Hindlimb muscle (tissue), 1 donor: ENCODE measurements at places on chromosomes 13 and 19.

DNA sequence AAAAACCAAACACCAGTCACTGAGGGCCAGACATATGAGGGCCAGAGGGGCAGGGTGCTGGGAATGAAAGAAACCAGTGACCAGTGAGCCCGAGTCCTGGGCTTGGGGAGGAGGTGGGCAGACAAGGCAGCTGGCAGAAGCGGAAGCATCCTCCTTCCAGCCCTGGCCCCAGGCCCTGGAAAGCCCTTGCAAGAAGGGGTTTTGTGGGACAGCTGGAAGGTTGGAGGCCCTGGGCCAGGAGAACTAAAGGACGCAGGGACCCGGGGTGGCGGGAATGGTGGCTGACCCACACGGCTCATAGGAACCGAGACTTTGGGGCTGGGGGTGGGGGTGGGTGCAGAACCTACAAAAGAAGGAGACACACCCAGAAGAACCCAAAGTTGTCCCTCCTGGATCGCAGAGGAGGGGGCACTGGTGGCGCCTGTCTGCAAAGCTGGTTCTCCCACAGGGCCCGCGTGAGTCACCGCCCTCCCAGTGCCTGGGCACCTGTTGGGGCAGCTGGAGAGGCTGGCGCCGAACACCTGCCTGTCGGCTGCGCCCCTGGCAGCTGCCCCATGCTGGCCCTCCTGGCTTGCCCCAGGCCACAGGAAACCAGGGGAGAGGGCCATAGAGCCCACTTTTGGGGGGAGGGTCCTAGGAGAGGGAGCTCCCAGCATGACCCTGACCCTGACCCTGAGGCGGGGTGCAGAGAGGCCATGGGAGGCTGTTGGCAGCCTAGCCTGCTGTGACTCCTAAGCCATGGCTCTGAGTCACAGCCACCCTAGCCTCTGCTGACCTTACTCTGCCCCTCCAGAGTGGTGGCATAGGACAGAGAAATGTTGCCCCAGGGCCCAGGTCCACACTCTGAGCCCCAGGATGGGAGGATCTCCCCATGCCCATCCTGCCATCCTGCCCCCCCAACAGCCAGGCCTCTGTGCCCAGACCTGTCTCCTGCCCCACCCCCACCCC lies 802 bp downstream of the DMPK start:
- no peak for DNase-seq

GRCh38 chr13:30774214-30774730 lies 38.9 kb downstream of the ALOX5AP start:
- DNase-seq, result no peak

- no peak for DNase-seq
Measured at GRCh38 chr19:23799321-23799720, 40.6 kb upstream of the ZNF681 start.

- DNase-seq, result peak; percentile 26
Measured at GRCh38 chr13:49690133-49690994, 922 bp downstream of the EBPL start.

DNA sequence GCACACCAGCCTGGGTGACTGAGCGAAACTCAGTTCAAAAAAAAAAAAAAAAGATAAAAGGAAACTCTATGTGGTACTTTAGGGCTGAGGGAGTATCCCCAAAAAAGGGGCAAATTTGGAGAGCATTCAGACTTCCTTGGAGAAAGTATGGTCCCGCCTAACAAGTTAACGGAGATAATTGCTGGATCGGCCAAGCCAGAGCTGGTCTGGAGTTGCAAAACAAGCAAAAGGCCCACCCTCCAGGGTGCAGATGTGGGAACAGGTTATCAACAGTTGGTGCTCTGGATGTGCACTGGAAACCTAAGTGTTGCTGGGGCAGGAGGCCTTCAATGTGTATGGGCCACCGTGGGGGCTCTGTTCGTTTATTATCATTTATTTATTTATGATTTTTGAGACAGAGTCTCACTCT lies 2.8 kb downstream of the IQCN start:
- DNase-seq, result no peak

GRCh38 chr13:30334663-30335386 lies 27.5 kb upstream of the KATNAL1 start:
- DNase-seq, result no peak

DNA sequence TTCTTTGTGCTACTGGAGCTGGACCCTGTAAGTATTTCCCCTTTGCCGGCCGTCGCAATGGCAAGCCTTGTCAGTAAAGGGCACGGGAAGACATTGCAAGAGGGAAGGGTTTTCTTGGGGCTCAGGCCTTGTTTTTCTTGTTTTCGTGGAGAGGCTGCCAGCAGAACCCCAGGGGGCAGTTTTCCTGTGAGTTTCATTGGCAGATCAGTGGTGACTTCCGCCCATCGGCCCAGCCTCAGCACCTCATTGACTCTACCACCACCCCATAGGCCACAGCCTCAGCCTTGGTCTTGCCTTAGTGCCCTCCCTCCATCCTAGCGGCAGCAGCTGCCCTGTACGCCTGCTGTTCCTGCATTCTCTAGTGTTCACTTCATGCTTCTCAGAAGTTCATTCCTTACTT lies 61.5 kb downstream of the GJA3 start:
- no peak for DNase-seq

GRCh38 chr13:66314911-66315310 lies 915.2 kb downstream of the PCDH9 start:
- no peak for DNase-seq

GRCh38 chr13:98873377-98874028 lies 104.4 kb downstream of the DOCK9 start:
- no peak for DNase-seq

GRCh38 chr19:28746478-28746877 lies 466.5 kb downstream of the UQCRFS1 start:
- no peak for DNase-seq

- no peak for DNase-seq
Measured at GRCh38 chr13:50243931-50244330, 228.7 kb downstream of the KCNRG start.

DNA sequence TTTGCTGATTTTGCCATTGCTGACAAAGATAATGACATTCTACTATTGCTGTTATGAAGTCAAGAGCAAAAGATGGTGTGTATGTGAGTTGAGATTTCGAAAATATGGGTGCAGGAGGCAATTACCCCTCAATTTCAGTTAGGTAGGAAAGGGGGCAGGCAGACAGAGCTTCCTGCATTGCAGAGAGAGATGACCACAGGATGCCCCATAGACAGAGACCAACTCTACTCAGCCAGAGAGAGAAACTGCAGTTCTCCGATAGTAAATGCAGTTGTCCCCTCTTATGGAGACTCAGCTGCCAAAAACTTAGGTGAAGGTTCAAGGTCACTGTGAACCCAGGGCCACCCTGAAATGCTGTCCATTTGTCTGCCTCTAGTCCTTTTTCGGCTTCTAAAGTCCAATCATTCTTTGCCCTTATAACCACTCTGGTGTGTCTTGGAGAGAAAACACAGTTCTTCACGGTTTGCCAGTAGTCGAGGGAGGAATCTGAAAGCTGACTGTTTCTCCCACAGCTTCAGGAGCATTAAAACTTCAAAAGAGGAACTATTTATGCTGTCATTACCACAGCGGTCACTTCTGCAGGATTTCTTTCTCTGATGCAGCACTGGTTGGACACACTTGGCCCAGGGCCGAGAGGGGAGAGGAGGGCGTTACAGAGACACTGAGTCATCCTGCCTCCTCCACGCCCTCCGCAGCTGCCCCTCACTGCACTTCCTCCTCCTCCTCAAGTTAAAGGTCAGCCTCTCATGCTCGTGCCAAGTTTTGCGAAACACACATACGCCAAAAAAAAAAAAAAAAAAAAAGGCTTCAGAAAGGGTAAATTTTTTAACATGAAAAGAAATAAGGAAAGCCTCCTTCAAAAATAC lies 264.3 kb downstream of the FOXO1 start:
- peak; percentile 83 for DNase-seq

DNA sequence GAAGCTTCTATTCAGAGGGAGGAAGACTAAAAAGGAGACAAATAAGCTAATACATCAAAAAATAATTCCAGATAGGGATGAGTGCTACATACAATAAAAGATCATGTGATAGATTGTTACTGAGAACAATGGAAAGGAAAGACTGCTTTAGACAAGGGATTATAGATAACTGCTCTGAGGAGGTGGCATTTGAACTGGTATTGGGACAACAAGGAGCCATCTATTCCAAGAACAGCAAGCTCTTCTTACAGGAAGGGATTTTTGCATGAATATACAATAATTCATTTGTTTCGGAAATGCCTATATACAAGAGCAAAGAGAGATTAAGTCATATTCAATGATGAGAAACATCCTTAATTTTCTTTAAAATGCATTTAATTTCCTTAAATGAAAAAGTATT lies 540.5 kb upstream of the KLF12 start:
- no peak for DNase-seq

GRCh38 chr13:52399708-52400107 lies 6.3 kb downstream of the THSD1 start:
- no peak for DNase-seq

DNA sequence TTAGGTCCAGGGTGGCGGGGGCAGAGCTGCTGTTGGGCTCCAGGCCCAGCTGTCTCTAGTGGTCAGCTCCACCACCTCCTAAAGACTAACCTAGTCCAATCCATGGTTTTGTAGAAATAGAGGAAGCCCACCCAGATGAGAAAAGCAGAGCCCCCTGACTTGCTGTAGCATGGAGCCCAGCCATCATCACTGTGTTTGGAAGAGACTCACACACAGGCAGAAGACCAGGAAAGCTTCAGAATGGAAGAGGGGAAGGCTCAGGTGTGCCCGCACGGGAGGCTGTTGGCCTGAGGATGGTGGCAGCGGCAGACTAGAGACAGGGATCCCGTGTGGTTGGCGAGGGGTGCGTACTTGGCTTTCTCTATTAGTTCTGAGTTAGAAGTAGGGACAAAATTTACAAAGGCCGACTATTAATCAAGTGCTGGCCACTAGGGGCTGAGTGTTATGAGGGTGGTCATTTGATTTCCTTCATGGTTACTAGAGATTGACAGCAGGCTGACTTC lies 193.2 kb upstream of the SOX1 start:
- DNase-seq, result no peak

DNA sequence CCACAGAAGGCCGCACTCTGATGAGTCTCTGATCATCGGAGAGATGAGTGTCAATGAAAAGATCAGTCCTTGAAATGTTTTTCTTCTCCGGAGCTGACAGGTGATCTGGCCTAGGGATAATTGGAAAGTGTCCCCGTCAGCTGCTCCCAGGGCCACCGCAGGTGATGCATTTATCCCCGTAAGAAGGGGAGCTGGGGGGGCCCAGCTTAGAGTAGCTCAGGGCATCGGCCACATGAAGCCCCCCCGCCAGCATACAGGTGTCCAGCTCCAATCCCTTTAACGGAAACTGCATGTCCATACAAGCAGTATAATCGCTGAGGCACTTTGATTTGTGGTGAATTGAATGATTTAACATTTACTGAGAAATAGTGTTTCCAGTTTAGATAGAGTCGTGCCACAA lies 27.7 kb downstream of the ATP4B start:
- no peak for DNase-seq

DNA sequence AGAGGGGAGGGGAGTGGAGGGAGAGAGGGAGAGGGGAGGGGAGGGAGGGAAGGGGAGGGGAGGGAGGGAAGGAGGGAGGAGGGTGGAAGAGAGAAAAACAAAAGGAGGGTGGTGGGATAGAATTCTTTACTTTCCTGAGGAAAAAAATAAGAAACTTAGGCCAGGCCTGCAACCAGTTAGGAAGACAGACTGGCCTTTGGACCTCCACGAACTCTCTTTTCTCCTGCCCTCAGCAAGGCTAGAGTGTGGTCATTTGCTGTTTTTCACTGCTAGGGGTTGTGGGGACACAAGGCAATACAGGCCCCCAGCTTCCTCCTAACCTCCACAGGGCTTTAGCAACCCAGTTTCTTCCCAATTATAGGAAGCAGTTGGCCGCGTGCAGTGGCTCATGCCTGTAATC lies 4.2 kb downstream of the CCDC8 start:
- DNase-seq, result no peak

DNA sequence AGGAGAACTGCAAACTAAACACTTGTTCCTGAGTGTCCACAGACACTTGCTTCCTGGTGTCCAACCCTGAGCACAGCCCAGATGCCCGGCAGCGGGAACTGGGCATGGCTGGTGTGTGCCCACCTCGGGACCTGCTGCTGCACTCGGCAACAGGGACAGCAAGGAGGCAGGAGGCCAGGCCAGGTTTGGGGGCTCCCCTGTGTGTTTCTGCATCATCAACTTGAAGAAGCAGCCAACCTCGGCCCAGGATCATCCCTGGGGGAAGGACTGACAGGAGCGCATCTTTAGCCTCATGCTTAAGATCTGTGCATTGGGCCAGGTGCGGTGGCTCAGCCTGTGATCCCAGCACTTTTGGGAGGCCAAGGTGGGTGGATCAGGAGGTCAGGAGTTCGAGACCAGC lies 35.1 kb upstream of the LDLR start:
- no peak for DNase-seq

DNA sequence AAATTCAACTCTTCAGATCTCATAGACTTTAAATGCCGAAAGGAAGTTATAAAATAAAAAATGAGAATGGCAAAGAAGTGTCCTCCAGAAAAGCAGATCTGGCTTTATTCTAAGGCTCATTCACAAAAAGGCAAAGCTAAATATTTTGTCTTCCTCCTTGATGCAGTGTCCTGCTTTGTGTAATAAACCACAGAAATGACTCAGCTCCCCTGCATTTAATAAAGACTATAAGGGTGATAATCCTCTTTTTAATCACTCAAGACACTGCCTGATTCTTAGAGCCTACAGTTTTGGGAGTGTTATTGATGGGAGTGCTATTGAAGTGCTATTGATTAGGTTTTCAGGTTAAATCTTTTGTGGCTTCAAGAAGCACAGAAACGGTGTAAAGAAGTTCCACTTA lies 482.0 kb downstream of the PCDH20 start:
- DNase-seq, result no peak
